ENCODE measurements at places on chromosomes 4 and X.

DNA sequence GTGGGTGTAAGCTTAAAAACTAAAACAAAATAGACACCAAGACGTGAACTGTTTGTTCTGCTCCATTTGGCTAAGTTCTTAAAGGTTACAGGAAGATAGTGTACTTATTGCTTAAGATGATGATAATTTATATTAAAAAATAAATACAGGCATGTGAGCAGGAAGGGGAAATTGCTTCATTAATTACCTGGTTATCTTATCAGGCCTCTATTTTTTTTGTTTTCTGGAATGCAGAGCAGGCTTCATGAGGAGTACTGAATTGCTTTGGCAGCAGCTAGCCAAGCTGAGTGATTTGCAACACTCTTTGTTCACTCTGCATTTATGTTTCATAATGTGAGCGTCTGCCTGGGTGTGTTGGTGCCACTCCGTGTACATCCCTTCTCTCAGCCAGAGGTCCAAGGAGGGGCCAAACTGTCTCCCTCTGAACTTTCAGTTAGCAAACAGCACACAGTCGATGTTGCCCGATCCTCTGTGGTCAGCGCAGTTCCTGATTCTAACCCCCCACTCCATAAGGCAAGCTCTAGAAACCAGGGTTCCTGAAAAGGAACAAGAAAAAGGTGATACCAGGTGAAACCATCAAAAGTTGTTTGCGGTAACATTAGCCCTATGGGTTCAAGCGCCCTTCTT lies 348.2 kb downstream of the SPRY1 start:
- DNase-seq: peak; percentile 59

- DNase-seq: no peak
Measured at GRCh38 chrX:97027384-97027922, 143.7 kb downstream of the RPA4 start.

GRCh38 chr4:101103381-101104142 lies 243.8 kb downstream of the PPP3CA start:
- DNase-seq: peak; percentile 24

DNA sequence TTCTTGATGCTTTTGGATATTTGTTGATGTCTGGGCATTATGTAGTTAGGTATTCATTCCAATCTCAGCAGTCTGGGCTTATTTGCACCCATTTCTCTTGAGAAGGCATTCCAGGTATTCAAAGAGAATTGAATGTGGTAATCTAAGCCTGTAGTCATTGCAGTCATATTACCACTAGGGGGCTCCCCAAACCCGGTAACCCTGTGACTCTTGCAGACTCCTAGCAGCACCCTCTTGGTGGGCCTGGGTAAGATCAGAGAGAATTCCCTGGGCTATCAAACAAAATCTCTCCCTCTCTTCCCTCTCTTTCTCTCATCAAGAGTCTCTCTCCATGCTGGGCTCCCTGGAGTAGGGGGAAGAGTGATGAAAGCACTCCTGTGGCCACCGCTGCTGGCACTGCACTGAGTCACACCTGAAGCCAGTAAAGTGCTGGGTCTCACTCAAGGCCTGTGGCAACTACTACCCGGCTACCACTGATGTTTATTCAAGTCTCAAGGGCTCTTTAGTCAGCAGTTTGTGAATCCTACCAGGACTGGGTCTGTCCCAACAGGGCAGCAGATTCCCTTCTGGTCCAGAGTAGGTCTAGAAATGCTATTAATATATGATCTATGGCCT lies 187.7 kb upstream of the NUDT10 start:
- peak; percentile 40 for DNase-seq

DNA sequence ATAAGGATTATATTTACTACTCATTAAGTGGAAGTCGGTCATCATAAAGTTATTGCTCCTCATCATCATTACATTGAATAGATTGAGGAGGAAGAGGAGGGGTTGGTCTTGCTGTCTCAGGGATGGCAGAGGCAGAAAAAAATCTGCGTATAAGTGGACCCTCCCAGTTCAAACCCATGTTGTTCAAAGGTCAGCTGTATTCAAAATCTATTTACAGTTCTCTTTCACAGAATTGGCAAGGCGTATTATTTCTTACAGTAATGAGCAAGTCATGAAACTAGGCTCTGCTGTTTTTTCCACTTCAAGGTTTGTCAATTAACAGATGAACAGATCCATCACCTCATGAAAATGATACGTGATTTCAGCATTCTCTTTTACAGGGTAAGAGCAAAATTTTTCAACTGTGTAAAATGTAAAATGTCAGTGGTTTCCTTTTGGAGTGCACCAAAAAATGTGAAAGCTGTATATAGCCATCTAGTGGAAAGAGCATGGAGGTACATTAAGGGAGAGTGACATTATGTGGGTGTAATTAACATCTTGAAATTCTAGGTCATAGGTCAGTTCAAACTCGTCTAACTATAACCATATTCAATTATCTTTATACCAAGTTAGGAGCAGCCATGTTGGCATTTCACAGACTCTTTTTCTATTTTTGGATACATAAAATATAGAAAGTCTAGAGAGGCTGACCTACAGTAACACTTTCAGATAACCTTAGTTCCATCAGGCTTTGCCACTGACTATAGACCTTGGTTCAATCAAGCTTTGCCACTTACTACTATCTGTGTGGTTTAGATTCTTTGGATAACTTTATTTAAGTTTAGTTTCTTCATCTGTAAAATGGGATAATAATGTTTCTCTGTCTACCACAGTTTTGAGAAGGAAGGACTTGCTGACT lies 30.1 kb downstream of the NEIL3 start:
- peak; percentile 60 for DNase-seq

GRCh38 chr4:47486231-47486673 lies 1.2 kb downstream of the ATP10D start:
- peak; percentile 35 for DNase-seq

DNA sequence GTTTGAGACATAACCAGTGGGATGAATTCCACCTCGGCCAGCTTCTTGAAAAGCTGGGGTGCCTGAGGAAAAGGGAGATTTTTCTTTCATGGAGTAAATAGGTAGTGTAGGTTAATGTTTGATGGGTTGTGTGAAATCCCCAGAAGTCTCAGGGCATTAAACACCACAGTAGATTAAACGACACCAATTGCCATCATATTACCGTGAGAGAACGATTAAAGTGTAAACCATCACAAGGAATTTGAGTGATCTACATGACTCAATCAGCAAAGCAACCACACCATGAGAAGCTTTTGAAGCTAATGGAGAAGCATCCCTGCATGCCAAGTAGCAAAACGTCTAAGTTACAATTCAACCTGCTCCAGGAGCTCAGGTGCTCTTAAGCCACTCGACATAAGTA lies 322.5 kb upstream of the GATB start:
- no peak for DNase-seq

DNA sequence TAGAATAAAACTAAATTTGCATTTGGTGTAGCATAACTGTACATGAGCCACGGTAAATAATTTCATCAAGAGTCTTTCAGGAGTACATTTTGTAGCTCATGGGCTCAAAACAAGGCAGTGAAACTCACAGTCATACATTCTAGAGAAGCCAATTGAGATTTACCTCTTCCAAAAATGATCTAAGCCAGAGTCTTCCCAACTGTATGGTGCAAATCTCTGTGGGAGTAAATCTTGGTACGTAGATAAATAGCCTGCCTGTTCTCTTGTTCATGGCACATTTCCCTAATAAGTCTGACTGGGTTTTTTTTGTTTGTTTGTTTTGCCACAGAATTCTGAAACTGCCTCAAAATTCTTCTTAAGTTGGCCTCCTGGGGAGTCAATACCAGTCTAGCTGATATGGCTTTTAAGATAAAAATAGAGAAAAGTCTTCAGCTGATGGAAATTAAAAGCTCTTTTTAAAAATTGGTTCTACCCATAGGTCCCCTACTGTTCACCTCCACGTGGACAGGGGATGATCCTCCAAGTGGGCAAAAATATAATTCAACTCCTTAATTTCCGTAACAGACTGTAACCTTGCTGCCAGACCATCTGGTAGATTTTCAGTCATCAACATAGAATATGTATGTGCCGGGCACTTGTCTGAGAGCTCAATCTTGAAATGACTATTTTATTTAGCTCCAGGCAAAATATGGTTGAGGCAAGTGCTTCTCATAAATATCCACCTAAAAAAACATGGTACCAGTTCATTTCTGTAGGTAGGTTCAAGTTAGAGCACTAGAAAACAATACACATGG lies 365.4 kb downstream of the PDHA2 start:
- peak; percentile 60 for DNase-seq

DNA sequence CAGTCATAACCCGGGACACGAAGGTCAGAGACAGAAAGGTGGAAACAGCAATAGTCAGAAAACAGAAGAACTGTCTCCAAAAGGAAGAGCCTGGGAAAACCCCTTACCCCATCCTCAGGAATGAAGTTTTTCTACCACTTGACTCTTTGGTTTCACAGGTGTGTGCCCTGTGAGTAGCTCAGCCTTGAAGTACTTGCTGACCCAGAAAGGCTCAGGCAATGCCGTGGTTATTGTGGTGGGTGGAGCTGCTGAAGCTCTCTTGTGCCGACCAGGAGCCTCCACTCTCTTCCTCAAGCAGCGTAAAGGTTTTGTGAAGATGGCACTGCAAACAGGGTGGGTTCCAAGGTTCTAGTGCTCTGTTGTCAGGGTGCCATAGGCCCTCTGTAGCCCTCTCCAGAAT lies 24.4 kb downstream of the DGAT2L6 start:
- DNase-seq: no peak

DNA sequence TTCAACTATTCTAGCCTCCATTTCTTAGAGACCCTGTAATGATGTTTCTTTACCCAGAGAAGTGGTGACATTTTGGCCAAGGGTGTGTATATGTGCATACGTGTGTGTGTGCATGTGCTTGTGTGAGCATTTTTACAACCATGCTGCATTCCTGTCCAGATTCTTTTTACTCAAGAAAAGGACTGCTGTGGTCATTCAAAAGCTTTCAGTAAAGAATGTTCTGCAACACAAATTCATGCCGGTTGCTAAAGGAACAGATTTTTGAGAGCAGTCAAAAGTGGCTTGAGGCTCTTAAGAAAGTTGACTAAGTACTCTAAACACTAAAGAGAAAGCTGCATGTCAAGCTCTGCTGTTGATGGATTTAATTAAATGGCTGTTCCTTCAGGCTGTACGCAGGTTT lies 65.0 kb upstream of the FMR1 start:
- no peak for DNase-seq

DNA sequence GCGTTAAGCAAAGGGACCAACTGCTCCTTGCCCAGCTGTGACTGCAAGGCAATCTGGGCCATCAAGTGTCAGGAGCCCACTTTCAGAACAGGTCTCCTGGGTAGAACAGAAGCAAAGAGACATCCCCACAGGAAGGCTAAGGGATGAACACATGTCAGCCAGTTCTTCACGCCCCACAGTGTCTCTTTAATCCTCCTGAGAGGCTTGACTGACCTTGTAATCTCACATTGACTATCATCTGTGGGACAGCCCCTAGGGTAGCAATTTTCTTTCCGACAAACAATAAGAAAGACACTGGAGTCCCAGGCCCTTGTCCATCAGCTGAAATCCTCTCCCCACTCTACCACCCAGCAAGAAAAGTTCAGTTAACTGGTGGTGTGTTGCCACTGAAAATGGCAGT lies 1.0 kb downstream of the CHRDL1 start:
- no peak for DNase-seq

GRCh38 chr4:38677441-38677840 lies 13.4 kb downstream of the KLF3 start:
- DNase-seq: no peak

DNA sequence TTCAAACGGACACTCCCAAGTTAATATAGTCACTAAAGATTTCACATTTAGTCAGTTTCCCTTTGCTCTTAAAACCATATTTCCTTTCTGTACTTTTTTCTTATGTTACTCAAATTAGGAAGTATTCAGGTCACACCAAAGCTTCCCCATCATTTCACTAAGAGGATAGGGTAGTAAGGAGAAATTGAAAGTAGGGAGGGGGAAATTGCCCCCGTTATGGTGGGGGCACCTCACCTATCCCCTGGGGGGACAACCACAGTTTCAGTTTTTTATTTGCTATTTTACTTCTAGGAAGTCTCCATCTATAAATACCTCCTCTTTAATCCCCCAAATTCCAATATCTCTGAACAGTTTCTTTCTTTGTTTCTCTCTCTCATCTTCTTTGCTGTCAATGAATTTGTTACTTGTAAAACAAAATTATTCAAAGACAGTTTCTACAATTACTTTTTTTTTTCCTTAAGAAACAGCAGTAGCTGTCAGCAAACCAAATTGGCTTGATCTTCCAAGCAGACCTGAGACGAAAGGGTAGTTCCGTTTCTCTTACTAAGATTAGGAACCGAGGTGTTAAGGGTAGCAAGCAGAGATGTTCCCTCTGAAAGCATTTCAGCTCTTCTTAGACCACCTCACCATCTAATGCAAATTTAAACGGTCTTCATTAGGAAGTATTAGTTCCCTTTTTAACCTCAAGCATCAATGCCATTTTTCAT lies 160.2 kb upstream of the KLF3 start:
- DNase-seq: no peak

- DNase-seq: no peak
Measured at GRCh38 chrX:129769467-129770154, 10.1 kb upstream of the SASH3 start.

DNA sequence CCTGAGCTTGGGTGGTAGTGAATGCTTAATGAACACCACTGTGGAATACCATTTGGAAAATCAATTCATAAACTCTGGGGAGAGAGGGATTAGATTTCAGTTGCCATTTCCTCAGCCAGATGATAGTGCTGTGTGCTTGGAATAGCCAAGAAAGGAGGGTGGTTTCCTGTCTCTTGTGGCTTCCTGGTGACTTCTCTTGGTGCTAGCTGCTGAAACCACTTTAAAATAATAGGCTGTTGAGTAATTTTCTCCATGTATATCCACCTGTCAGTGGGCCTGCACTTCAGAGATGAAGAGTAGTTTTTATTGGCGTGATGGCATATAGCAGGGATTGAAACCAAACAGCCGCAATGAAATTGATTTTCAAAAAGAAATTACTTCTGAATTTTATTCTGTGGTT lies 11.8 kb downstream of the EDA start:
- DNase-seq: no peak

- DNase-seq: no peak
Measured at GRCh38 chrX:11609109-11609508, 56.6 kb downstream of the ARHGAP6 start.

DNA sequence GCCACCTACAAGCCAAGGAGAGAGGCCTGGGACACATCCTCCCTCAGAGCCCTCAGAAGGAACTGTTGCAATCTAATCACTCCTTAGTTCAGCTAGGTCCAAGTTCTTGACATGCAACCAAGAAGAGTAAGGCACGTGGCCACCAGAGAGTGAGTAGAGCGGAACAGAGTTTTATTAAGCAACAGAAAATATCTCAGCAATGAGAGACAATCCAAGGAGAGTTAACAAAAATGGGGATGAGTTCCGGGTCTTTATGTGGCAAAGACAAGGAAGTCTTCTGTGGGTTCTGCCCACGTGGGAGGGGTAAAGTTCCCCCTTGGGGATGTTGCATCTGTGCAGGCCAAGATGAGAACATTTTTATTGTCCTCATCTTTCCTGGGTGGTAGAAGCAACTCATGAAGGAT lies 38.5 kb upstream of the PROM1 start:
- DNase-seq: no peak

DNA sequence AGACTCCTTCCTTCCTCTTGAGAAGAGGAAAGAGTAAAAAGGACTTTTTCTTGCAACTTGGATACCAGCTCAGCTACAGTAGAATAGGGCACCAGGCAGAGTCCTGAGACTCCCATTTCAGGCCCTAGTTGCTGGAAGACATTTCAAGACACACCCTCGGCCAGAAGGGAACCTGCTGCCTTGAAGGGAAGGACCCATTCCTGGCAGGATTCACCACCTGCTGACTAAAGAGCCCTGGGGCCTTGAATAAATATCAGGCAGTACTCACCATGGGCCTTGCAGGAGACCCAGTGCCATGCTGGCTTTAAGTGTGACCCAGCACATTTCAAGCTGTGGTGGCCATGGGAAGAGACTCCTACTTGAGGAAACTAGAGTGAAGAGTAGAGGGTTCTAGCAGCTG lies 317.6 kb downstream of the DKK2 start:
- no peak for DNase-seq

Measured in cardiac fibroblast (primary cell).